ENCODE measurements at places on chromosomes 5 and 9.

DNA sequence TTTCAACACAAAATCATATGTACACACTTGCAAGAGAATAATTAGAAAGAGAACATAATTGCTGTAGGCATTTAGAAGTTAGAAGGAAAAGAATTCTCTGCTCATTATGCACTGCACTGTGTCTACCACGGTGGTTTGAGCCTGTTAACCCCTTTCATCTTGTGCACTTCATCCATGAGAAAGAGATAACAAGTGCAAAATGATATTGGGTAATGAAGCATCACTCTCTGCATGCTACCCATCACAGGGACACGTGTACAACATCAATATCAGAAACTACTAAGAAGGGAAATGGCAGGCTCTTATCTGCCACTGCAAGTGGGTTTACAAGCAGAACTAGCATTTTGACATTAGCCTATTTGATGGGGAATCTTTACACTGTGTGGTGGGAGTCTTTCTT is 202.6 kb downstream of the CDH12 start:
- DNase-seq, result no peak

- DNase-seq, result no peak
Measured at GRCh38 chr9:111413996-111414395, 70.2 kb downstream of the ECPAS start.

GRCh38 chr9:72588336-72588735 is 66.9 kb downstream of the TMC1 start:
- DNase-seq, result no peak

DNA sequence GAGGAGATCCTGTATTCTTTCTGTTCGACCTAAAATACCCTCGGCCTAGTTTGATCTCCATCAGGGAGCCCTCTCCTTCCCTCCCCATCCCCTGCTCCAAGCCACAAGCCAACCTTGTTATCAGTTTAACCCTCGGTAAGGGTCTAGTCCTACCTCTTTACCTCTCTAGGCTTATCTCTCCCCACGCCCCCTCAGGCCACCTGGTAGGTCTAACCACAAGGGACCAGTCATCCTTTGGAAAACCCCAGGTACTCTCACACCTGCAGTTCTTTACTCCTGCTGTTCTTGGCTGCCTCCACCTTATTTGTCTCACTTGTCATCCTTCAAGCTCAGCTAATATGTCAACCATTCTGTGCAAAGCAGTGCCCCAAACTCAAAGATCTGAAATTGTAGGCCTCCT is 78.7 kb downstream of the RAD23B start:
- no peak for DNase-seq

DNA sequence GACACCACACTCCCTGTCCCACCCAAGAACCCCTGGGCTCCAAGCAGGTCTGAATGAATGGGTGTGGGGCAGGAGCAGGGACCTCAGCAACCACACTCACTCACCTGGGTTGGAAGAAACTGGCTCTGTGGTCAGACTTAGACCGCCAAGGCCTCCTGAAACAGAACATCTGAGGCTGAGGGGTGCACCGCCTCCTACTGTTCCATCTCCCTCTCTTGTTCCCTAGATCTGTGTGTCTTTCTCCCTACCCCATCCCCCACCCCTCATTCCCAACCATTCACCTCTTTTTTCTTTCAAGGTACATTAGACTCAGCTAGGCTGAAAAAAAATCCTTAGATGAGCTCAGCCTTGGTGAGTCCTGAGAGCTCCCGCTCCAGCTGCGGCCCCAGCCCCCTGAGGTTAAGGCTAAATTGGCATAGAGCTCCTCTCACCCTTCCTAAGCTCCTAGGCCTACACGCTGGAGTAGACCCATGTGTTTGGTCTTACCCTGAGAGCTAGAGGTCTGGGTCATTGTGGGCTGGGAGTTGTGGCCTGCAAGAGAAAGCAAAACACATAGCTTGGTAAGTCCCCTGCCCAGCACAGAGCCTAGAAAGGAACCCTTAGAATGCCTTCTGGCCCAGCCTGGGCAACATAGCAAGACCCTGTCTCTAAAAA is 4.8 kb downstream of the ECSCR start:
- DNase-seq, result no peak

GRCh38 chr9:115142517-115143270 is 24.7 kb upstream of the TNC start:
- DNase-seq, result no peak

GRCh38 chr9:19022206-19022605 is 10.8 kb downstream of the SAXO1 start:
- DNase-seq, result no peak

DNA sequence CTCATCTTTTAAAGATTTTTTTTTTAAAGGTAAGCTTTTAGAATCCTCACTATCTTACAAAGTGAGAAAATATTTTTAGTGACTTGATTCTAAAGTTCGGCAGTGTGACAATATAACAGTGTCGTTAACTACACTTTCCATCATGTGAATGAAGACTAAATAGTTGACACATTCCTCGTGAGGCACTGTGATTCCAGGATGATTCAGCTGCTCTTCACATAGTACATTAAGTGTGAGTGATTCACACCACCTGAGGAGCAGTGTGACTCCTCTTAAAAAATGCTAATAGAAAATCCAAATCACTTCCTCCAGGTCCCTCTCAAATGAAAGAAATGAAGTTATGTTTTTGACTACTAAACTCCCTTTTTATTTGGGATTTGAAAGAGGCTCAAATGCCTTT is 589.5 kb downstream of the GABRG2 start:
- no peak for DNase-seq

GRCh38 chr5:116765441-116765840 is 190.8 kb upstream of the SEMA6A start:
- no peak for DNase-seq

GRCh38 chr5:75361310-75361709 is 24.3 kb downstream of the HMGCR start:
- no peak for DNase-seq

GRCh38 chr9:96619124-96619465 is 548 bp downstream of the CDC14B start:
- DNase-seq, result no peak

DNA sequence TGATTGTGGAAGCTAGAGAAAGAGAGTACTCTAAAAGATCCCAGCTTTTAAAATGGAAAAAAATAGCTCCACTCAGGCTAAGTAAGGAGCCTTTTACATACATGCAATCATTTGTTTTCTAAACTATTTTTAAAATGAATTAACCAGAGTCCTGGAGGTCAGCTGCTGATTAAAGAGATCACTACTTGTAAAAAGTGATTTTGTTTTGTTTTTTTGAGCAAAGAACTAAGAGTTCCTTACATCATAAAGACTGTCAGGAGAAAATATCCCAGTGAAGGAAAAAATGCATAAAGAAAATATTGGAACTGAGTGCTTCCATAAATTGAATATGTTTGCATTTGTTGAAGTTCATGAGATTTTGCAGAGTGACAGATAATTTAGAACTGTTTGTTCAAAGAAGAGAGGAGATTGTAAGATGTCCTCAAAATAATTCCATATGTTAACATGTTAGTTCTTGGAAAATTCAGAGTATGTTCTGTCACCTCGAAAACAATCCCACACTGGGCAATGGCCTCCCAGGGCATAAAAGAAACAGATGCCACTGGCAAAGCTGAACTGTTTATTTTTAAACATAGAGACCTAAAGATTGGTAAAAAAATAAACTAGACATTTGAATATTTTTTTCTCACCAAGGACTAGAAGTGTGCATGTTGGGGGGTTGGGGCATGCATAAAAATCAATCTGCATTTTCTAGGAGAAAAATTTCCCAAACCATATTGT is 264.7 kb downstream of the NPR3 start:
- no peak for DNase-seq

GRCh38 chr5:14557791-14558415 is 23.7 kb upstream of the OTULINL start:
- no peak for DNase-seq

DNA sequence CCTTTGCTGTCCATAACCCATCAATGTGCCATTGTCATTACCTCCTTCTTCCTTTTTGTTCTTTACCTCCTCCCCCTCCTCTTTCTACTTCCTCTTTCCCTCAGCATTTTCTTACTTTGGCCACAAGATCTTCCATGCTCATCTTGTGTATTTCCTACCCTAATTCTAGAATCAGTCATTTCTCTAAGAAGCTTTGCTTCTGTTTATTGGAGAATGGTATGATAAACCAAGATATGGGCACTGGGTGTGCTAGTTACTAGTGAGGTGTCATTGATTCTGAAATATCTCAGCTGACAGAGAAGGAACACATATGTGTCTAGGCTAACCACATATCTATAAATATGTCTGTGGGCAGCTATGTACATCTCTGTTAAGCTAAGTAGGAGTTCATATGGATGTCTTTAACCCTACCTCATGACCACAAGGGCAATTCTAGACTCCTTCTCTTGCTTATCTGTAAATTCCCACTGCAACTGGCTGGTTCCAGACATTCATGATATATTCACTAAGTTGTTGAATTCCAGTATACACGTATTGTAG is 2051.3 kb upstream of the CDH9 start:
- no peak for DNase-seq

DNA sequence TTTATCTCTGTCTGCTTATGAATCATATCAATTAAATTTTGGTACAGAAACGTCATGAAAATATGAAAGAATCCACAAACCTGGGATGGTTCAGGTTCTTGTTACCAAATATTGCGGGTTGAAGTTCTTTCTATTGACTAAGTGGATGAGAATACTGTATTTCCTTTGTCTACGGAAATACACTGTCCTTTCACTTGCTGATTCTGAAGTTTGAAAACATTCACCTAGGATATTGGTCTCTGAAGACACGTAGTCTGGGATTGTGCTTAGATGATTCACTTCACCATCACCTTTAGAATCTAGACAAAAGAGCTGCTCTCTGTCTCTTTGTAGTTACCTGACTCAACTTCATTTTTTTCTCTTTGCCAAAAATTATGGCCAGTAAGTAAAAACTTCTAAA is 222.4 kb downstream of the FBN2 start:
- DNase-seq, result no peak

GRCh38 chr9:35089434-35089833 is 7.0 kb downstream of the PIGO start:
- no peak for DNase-seq

DNA sequence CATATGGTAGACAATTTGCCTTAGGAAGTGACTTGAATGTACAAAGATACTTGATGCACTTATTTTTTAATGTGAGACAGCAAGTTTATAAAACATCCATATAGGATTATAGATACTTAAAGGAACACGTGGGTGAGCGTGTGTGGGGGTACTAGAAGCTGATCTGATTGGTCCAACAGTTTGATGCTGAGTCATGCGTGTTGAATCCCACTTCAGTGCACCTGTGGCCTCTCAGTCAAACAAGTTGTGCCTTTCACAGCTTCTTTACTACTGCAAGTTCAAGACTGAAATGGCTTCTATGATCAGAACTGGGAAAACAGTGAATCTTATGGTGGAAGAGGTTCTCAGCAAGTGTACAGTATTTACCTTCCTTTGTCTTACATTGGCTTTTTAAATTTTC is 98.9 kb downstream of the MAP1B start:
- no peak for DNase-seq

DNA sequence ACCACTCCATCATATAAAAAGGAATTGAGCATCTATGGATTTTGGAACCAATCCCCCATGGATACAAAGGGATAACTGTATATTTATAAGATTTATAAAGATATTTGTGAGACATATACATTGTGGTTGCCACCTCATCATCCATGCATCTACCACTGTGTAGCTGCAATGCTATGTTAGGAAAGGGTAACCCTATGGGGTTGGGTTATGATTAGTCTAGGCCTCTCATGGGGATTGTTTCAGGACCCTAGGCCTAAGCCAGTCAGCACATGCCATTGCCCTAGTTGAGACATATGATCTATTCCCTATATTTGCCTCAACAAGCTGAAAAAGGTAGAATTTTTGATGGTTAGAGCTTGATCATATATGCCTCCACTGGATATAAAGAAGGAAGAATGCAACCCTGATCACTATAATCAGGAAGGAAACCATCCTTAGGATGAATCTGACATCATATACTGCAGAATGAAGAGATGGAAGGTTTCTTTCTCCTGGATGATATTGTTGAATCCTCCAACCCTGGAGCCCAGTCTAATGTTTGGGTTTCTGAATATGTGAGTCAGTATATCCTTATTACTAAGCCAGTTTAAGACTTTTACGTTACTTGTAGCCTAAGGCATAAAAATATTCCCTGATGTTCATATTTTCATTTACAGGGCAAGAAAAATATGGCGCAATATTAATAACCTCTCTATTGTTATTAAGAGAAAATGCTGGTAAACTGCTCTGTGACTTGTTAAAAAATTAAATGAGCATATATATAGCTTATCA is 94.2 kb downstream of the ADAMTS19 start:
- DNase-seq, result no peak

GRCh38 chr5:6464441-6464840 is 15.8 kb downstream of the UBE2QL1 start:
- no peak for DNase-seq

GRCh38 chr9:100774326-100774725 is 196.4 kb downstream of the CAVIN4 start:
- DNase-seq, result no peak

DNA sequence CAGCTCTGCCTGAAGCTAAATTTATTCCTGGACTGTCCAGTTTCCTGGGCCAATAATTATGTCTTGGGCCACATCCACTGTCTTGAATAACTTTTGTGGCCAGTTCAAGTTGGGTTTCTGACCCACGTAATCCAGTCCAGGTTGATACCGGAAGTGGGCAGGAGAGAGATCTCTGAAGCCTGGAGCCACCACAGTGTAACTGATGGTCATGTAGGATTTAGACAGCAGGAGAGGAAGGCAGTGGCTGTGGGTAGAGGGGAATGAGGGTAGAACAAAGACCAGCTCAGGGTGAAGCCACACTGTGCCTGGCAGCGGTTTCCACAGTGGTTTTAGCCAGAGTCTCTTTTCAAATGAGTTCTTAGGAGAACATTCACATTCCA is 30.2 kb downstream of the SH3PXD2B start:
- no peak for DNase-seq

DNA sequence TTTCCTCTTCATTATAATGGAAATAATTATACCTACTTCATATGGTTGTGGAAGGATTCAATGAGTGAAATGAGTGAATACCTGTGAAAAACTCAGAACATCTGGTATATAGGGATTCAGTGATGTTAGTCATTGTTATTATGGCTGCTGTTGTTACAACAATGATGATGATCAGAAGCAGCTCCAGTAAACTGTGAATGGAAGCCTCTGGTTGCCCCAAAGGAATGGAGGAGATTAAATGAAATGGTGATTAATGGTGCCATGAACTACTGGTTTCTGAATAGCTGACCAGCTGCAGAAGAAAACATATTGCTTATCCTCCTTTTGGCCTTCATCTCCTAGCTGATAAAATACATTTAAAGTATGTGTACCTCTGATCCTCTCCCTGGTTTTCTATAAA is 372.0 kb downstream of the ARHGEF28 start:
- DNase-seq, result no peak

GRCh38 chr5:162230348-162230747 is 162.8 kb downstream of the GABRG2 start:
- DNase-seq, result no peak

DNA sequence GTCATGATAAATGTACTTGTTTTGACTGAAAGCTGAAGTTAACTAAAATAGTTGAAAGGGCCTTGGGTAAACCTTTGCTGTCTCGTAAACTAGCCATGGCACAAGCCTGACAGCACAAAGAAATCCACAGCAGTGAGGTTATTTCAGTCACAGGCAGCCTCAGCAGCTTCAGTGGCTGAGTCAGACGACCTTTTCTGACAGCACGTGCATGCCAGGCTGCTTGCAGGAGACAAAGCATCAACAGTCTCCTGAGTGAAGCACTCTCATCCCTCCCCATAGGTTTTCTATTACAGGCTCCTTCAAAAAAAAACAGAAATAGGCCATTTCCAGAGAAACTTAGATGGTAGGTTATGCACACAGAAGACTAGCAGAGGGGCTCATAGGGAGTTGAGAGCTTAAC is 34.6 kb downstream of the OXCT1 start:
- DNase-seq, result no peak

GRCh38 chr9:77563174-77563573 is 84.9 kb downstream of the GNA14 start:
- no peak for DNase-seq

Measured in stimulated activated CD8-positive, alpha-beta memory T cell treated with anti-CD3 and anti-CD28 coated beads, Interleukin-2, amount 100 ng/mL, for 48 hours (primary cell).